ENCODE measurements at places on chromosomes 12 and 14.

- no peak for DNase-seq
Observed at GRCh38 chr12:106736051-106736957, 38.2 kb upstream of the RIC8B start.

- no peak for DNase-seq
Observed at GRCh38 chr14:96194657-96195431, 9.8 kb upstream of the BDKRB2 start.

DNA sequence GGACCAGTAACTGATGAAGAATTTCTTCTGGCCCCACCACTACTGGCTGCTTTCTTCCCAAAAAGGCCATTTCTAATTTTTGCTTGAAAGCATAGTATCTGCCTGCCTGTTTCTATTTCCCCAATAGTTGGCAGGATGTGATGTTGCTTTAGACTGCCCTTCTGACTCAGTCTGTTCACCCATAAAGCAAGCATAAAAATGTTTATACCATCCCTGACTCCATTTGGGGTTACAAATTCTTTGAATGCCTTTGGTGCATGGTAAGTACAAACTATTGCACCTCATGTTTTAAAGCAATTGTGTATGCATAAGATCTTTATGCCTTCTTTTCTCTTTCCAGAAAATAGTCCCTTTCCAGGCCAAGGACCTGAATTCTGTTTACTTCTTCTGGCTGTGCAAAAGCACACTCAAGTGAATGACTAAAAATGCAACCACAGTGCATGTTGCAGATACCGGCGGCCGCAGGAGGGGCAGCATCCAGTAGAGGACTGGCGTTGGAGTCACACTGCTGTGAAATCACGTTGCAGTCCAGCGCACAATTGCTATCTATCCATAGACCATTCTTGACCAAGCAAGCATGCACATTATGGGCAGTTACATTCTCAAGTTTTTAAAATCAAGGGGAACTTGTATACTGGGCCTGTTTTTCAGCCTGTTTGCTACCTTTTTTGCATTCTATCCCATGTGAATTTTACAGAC lies 82.4 kb downstream of the SLC5A8 start:
- DNase-seq, result no peak

GRCh38 chr14:86824167-86824566 lies 1168.8 kb downstream of the GALC start:
- no peak for DNase-seq

DNA sequence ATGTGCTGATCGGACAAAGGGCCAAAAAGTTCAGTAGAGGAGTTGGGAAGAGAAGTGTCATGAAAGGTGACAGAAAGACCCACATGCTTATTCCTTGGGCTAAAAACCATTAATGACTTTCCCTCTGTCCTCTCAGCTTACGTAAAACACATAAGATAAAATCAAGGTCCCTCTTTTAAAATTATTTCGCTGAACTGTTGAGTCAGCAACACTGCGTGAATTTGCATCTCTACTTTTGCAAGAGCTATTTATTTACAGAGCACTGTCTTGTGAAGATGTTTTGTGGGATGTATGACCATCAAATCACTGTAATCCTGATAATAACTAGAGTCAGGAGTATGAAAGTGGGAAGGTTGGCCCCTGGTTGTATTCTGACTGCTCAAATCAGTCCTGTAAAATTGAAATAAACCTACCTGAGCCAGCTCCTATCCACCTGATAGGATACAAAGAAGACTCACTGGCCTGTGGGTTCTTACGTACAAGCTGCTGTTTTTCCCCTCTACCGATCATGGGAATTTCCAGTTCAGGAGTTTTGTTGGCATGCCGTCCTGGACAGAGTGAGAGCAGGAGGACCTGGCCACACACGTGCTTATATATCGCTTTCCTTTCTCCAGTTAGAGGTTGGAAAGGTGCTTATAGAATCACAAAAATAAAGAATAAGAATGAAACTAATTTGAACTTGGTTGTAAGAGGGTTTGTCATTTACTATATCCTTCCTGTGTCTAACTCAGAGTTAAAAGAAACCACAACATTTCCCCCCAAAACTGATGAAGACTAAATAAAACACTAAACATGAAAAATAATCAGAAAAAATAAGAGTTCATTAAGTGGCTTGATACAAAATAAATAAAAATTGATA lies 42.9 kb downstream of the IFNG-AS1 start:
- DNase-seq, result no peak

- no peak for DNase-seq
Observed at GRCh38 chr14:104956290-104956890, 21.8 kb downstream of the AHNAK2 start.

- no peak for DNase-seq
Observed at GRCh38 chr14:24281636-24282035, 10.2 kb upstream of the RABGGTA start.

DNA sequence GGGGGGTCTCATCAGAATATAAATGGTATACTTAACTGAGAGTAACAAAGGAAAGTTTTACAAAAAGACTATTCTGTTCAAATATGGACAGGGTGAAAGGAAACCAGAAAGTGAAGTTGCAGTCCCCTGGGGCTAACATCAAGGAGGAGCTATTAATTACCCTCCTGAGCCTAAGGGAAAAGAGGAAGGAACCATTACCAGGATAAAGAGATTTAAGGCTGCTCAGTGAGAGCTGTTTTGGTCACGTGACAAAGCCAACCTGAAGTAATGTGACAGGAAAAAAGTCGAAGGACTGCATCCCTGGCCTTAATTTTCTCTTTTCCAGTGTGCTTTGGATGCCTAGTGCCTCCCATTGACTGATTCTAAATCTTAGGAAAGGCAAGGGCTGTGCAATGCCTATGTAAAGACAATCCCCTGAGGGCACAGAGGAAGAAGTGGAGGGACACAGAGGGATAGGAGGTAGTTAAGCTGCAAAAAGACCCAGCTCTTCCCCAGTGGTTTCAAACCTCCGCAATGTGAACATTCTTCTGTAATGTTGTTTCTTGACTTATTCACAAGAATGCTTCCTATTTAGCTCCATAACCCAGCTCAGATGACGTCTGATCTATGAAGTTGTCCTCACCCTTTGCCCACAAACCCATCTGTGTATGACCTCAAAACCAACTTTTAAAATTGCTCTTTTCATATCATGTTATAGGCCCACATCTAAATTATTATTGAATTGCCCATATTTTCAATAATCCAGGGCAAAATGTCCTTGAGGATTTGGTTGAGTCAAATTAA lies 187.7 kb upstream of the DCN start:
- no peak for DNase-seq

- no peak for DNase-seq
Observed at GRCh38 chr14:68561531-68562007, 231.3 kb downstream of the ZFP36L1 start.

- no peak for DNase-seq
Observed at GRCh38 chr14:106058342-106058741, 532.0 kb downstream of the TMEM121 start.

GRCh38 chr12:61282790-61283575 lies 977.2 kb upstream of the USP15 start:
- no peak for DNase-seq

GRCh38 chr12:94550964-94551363 lies 91.3 kb upstream of the CEP83 start:
- DNase-seq, result no peak

GRCh38 chr12:21502164-21502496 lies 541 bp downstream of the GOLT1B start:
- no peak for DNase-seq

DNA sequence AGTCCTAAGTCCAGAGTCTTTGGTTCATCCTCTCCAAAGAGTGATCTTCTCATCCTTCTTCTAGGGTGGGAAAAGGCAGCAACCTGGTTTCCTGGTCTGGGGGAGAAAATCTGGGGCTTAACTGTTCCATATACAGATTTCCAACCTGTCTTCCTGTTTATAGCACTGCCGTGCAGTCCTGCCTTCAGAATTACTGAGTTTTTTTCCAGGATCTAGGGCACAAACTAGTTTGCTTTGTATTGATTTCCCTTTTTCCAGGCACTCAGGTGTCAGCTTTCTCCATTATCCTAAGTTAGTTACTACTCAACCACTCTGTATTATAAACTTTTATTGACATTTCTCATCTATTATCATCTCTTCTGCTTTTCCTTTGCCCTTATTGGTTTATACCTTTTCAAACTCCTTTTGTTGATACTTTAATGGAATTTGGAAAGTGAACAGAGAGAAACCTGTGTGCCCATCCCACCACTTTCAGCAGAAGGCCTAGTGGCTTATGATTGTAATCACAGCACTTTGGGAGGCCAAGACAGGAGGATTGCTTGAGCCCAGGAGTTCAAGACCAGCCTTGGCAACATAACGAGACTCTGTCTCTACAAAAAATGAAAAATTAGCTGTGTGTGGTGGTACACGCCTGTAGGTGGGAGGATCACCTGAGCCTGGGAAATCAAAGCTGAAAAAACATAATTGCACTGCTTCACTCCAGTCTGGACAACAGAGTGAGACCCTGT lies 4.1 kb upstream of the LYZ start:
- DNase-seq, result no peak

DNA sequence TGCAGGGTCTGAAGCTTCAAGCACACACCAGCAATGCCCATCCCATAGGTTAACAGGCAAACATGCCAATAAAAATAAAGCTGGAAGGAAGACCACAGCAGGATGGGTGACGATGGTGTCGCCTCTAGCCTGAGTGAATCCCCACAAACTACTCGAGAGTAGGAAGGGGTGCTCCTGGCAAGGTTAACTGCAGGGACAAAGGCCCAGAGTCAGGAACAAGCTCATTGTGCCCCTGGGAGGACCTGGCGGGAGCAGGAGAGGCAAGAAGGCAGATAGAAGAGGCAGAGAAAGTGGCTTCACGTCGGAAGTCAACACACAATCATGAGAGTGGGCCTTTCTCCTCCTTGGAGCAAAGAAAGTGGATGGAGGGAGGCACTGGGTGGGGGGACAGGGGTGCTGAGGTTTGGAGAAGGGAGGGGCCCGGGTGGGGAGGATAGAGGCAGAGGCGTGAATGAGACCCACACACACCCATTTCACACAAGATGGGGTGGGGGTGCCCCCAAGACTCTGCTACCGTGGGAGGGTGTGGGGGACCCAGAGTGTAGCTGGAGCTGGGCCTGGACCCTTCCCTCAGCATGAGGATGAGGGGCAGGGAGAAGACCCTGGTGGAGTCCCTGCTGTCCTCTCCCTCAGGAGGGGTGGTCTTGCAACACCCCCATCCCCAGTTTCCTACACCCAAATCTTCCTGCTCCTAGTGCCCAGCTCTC lies 43.1 kb downstream of the DIO3 start:
- DNase-seq, result no peak

GRCh38 chr12:53530061-53530460 lies 22.8 kb upstream of the NPFF start:
- DNase-seq, result no peak

DNA sequence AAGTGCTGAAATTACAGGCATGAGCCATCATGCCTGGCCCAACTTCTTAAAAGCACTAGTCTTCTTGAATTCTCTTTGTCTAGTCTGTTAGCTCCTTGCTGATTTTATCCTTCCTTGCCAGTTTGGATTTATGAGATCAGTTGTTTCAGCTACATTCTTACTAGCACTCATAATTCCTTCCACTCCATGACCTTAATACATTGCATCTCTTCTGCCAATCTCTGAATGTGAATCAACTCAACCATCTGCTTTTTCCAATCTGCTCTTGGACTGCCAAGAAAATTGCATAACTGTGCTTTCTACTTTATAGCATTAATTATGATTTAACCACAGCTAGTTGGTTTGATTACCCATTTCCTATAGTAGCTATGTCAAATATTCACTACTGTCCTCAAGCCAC lies 14.9 kb upstream of the HEATR5A start:
- no peak for DNase-seq

DNA sequence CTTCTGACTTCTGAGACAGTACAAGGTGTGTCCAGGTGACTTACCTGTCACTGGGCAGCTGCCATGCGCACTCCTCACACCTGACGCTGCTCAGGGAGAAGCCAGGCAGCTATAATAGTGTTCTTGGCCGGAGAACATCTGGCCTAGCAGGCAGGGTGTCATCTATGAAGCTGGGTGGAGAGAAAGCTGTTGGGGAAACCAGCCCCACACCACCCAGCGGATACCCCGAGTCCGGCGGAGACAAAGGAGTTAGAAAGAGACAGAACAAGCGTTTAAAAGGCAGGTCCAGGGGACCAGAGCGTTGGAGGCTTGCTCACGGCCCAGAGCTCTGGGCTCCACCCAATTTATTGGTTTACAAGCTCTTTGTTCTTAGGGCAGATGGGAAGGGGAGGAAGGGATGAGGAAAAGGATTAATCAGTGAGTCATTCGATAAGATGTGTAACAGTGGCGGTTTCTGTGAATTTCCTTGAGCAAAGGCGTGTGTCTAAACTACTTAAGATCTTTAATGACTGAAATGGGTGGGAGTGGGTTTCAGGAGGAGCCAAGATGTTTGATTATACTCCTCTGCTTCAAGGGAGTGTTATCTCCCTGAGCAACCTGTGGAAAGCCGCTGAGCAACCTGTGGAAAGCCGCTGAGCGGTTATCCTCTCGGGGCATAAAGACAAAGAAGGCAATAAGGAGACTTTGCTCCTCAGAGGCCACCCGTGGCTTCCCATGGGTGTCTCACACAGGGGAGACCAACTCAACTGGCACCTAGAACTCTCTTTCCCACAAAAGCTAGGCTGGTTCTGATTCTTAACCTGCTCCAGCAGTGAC lies at the start of gene GALNT8:
GALNT8 (plus strand) TSS at position 580 of the 816 bp plus-strand sequence. CDS start 278 bp downstream, outside the sequence.
- no peak for DNase-seq

DNA sequence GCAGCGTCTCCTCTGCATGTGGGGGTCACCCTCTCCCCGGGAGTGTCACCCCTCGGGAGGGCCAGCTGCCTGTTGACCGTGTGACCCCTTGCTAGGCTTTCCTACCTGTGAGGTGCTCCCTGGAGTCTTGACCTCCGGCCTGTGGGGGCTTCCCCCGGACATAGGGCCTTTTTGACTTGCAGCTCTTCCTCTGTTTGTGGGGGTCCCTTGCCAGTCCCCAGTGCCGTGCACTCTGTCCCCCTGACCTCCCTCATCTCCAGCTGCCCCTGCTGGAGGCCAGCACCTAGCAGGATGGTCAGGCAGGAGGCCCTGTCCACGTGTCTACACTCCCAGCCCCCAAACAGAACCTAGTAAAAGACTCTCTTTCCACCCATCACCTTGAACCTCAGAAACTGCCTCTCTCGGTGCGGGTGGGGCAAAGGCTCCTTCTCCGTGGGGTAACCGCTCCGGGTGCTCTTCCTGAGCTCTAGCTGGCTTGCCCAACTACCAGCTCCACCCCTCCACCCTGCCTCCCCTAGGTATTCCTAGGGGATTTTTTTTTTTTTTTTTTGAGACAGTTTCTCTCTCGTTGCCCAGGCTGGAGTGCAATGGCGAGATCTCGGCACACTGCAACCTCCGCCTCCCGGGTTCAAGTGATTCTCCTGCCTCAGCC lies 810 bp downstream of the AACS start:
- no peak for DNase-seq

- no peak for DNase-seq
Observed at GRCh38 chr12:84919271-84919670, 6.7 kb upstream of the SLC6A15 start.

- no peak for DNase-seq
Observed at GRCh38 chr12:82857911-82858533, 171.3 kb downstream of the TMTC2 start.

DNA sequence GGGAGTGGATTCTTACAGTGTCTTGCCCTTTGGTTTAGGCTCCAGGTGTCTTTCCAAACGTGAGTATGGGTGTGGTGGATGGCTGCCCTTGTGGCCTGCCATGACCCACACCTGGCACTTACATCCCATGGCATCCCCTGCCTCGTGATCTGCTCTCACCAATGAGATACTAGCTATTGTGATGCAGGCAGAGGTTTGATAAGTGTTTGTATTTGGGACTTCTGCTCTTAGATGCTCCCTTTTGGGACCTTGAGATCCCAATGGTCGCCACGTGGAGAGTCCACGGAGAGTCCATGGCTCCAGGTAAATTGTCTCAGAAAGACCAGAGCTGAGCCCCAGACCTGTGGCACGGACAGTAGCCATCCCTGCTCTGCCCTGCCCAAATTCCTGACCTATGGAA lies 62.5 kb downstream of the MDM2 start:
- no peak for DNase-seq

Data from activated CD8-positive, alpha-beta memory T cell treated with anti-CD3 and anti-CD28 coated beads for 1 hour (primary cell).